ENCODE measurements at places on chromosomes 12 and 14.

DNA sequence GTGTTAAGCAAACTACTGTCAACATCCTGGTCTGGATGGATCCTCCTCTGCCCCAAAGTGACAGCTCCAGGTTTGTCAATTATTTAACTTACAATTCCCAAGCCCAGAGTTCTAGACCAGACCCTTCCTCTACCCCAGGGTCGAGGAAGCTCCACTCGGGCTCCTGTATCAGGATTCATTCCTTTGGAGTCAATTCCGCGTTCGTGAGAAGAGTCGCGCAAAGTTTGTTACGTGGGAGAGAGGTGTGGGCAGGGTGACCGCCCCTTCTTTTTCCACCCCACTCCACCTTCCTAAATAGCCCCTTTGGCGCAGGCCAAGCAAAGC lies 479 bp downstream of the SEL1L start:
- DNase-seq: no peak

DNA sequence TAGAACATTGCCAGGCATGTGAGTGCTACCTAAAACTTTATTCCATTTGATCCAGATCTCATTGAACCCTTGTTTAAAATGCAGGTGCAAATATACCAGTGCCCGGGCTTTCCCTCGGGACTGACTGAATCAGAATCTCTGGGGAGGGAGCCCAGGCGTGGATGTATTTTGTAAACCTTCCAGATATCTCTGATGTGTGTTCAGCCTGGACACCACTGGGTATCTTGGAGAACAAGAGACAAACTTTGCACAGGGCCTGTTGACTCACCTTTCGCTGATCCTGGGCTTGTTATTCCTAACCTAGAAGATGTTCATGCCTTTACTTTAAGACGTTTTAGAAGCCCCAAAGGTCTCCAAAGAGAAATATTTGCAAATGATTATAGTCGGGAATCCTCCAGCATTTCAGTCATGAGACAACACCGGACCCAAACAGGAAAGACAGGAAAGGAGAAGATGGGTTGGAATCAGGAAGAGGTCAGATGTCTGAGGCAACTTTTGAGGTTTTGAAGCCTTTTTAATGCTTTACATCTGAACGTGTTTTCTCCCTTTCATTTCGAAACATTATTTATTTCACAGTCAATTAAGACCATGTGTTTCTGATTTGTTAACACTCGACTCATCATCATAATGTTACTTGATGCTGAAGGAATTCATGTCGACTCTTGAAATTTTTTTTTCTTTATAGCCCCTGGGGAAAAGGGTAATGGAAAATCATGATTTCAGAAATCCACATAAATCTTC lies 118.6 kb downstream of the PLXNC1 start:
- no peak for DNase-seq

GRCh38 chr12:66491853-66492252 lies 187.0 kb downstream of the GRIP1 start:
- DNase-seq: no peak

DNA sequence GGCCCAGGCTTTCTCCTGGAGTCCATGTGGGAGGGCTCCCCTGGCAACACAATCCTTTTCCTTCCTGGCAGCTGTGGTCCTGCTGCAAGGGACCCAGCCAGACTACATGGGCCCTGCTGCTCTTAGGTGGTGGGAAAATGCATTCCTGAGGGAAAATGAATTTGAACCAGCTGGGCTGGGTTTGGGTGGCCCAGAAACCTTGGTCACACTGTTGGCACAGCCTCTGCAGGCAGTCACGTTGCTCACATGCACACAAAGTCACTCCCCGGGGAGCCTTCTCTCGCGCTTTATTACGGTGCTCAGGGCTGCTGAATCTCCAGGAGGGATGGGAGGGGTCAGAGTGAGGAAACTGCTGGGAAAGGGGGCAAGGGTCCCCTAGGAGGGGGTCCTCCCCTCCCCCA lies 17.2 kb downstream of the PLEKHG3 start:
- DNase-seq: no peak

DNA sequence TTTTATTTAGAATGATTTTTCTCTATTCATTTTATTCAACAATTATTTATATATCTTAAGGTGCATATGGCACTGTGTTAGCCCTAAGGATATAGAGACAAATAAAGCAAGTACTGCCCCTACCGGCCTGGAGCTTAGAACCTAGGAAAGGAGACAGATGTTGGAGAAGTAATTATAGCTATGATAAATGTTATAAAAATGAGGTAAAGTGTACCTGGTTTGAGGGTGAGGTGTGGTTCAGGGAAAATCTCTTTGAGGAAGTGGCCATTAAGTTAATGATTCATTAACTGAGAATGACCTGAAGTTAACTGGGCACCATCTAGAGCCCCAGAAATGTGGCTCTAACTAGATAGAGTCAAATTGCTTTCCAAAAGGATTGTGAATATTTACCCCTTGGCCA lies 31.9 kb downstream of the CDKL1 start:
- DNase-seq: no peak

- no peak for DNase-seq
These were observed 6.9 kb downstream of the ANKRD13A start for GRCh38 chr12:110006115-110006514.

GRCh38 chr14:55711175-55711811 lies 131.3 kb downstream of the KTN1 start:
- no peak for DNase-seq

DNA sequence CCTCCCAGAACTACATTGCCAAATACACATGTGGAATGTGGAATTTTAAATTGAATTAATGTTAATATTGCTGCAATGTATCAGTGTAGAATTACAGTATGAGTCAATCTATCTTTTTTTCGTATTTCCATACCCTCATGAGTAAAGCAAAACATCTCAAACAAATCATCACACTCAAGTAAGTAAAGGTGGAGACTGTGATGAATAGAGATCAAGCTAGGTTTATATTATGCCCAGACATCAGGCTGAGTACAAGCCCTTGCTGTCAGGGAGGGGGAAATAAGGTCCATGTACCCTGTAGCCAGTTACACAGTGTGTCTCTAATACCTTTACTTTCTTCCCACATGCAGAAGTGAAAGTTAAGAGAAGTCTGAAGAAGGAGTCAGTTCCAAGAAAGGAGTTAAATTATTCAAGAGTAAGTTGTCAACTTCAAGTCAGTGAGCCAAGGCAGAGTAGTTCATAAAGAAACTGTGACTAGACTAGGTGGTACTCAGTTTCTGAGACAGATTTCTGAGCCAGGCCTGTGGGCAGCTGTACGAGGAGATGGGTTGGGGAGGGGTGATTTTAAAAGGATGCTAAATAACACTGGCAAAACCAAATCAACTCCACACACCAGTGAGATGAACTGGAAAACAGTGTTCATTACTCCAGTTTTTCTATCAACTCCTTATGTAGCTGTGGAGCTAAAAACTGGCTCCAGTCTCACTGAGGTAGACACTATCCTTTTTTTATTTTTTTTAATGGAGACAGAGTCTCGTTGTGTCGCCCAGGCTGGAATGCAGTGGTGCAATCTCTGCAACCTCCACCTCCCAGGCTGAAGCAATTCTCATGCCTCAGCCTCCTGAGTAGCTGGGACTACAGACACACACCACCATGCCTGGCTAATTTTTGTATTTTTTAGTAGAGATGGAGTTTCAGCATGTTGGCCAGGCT lies 23.8 kb upstream of the STK38L start:
- no peak for DNase-seq

- no peak for DNase-seq
These were observed 1288.4 kb downstream of the AACS start for GRCh38 chr12:126353604-126354003.

- no peak for DNase-seq
These were observed 17.7 kb upstream of the CD27 start for GRCh38 chr12:6426882-6427671.

DNA sequence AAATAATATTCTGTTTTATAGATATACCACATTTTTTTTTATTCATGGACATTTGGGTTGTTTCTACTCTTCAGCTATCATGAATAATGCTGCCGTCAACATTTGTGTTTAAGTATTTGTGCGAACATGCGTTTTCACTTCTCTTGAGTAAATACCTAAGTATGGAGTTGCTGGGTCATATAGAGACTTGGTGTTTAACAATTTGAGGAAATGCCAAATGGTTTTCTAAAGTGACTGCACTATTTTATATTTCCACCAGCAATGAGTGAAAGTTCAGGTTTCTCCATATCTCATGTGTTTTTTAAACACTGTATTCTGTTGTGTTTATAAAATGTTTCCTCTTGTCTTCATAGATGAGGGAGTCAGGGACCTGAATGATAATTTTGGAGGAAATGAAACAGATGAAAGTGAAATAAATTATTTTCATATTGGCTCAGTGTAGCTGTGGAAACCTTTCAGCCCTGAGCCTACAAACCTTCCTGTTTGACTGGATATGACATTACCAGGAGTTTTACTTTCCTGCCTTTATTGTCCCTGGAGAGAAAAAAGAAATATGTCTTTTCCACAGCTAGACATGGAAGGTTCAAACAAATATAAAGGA lies 26.3 kb downstream of the DAAM1 start:
- DNase-seq: no peak

GRCh38 chr12:113241191-113242025 lies 20.1 kb downstream of the TPCN1 start:
- DNase-seq: peak; percentile 83

- no peak for DNase-seq
These were observed 17.2 kb upstream of the C12orf76 start for GRCh38 chr12:110065540-110065939.

GRCh38 chr12:28770322-28770721 lies 378.8 kb upstream of the FAR2 start:
- no peak for DNase-seq

DNA sequence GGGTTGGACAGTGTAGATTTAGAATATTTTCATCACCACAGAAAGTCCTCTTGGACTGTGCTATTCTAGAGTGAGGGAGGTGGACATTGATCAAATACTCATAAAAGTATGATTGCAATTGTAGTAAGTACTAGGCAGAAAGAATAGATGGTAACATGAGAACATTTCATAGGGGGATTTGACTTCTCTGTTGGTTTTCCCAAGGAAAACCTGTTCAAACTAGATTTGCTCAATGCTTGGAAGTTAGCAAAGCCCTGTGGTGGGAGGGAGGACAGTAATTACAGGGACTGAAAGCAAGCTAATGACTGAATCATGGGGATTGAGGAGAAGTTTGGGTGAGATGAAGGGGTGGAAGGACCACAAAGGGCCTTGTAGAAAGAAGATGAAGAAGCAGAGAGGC lies 24.4 kb upstream of the EID3 start:
- no peak for DNase-seq

GRCh38 chr12:93704122-93704521 lies 26.9 kb downstream of the CRADD start:
- no peak for DNase-seq

DNA sequence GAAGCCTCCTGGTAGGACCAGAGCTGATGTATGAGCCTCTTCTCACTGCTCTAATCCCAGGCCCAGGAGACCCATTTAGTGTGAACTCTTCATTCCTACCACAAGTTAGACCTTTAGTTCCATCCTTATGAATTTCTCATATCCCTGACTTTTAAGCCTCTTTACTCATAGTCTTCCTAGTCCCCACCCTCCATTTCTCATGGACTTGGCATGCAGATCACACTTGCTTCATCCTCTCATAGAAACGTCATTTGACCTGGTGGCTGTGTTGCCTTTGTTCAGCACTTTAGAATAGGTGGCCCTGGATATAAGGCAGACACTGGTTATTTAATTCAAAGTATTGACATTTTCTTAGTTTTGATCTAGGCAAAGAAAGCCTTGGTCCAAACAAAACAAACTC lies 99.5 kb downstream of the SLC16A7 start:
- DNase-seq: no peak

GRCh38 chr14:102573591-102574046 lies 18.8 kb upstream of the RCOR1 start:
- no peak for DNase-seq

DNA sequence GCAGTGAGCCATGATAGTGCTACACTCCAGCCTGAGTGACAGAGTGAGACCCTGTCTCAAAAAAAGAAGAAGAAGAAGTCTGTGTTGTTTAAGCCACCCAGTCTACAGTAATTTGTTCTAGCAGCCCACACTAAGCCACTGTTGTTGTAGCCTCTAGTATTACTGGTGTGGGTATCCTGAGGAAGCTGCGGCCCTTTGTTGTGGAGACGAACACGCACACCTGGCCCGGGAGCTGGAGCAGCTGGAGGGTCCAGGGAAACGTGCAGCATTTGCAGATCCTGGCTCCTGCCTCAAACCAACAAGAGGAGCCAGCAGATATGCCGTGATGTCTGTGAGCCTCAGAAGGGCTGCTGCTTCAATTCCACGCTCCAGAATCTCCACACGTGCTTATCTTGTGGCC lies 65.3 kb downstream of the MAP1LC3B2 start:
- DNase-seq: no peak

GRCh38 chr12:79618848-79619404 lies 71.8 kb downstream of the PAWR start:
- DNase-seq: no peak

DNA sequence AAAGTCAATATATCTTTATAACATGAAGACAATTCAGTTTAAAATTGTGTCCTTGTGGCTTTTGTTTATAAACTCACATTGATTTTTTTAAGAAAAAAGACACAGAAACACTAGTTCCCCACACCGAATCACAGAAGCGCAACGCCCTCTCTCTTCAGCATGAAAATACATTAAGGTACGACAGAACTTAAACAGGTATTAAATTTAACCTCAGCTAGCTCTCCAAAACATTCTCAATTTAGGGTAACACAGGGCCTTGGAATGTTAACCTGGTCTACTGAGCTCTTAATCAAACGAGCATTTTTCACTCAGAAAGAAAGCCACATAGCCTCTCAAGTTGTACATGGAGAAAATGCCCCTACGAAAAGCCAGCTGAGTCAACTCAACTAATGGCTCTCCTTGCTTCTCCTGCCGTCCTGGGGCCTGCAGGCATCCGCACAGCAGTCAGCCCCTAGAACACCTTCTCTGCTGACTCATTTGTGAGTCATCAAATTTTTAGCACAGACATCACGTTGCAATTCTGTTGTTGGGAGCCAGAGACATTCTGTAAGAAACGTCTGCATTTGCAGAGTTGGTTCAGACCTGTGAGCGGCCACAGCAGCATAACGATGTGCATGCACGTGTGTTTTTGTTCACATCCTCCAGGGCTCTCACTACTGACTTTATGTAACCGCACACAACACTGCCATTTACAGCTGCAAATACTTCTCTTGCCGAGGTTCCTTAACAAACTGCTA lies 141.6 kb downstream of the ITPR2 start:
- no peak for DNase-seq

DNA sequence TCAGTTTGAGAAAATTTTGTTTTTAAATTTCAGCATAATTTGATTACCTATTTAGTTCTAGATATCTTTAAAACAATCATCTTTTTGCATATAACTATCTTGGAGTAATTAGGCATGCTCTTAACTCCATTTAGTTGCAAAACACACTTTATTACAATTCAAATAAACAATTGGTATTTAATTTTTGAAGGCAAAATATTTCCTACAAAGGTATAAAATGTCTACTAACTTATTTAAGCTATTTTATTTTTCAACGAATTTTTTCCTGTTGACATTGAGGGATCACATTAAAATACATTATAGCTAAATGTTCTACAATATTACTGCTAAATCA lies 8.3 kb downstream of the FOXA1 start:
- no peak for DNase-seq

All from NCI-H1105 treated with DMSO at 0.1 percent for 48 hours (cell line).